ENCODE measurements at places on chromosomes 5 and 9.
A peak's percentile ranks its signal among the peaks of the same experiment; 100 is the strongest.

DNA sequence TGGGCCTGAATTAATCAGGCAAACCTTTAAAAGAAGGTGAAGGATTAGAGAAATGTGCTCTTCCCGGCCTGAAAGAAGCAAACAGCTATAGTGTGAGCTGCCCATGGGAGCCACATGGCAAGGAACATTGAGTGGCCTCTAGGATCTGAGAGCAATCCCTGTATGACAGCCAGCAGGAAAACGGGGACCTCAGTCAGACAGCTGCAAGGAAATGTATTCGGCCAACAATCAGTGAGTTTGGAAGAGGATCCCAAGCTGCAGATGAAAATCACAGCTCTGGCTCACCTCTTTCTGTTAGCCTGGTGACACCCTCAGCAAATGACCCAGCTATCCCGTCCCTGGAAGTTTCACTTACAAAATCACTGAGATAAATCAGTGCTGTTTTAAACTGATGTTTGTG lies 309.2 kb downstream of the SH3GL2 start:
- no peak for DNase-seq

DNA sequence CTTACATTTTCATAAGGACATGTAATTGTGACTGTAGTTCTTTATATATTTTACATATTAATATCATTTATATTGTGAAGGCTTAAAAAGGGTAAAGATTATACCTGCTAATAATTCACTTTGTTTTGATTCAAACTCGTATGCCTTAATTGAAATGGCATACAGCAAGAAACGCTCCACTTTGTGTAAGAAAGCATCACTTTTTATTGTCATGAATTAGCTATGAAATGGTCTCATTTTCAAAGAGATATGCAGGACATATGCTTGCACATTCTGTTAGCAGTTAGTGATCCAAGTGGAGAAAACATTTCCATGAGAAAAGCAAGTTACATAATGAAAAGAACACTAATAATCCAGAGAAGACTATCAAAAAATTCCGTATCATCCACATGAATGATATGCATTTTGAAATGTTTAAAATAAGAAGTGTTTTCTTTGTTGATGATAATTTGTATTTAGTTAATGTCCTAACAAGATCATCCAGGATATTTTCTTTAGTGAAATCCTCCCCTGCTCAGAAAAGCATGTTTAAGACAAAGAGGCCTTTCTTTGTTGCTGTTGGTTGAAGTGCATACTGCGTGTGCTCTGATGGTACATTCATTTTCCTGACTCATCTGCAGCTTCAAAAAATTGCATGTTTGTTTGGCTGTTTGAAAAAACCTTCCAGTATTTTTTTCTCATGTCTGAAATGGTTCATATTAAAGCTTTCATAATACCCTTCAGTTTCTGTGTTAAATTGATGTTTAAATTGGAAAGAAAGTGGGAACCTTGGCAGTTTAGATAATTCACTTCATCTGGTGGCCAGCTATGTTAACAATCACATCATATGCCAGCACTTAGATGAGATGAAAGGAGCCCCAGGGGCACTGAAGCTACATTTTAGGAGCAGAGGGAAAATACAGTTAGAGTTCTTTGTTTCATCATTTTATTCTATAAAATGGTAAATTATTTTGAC lies 242.2 kb downstream of the CSNK1G3 start:
- DNase-seq: no peak

GRCh38 chr5:111914966-111915636 lies 158.1 kb upstream of the NREP start:
- no peak for DNase-seq

DNA sequence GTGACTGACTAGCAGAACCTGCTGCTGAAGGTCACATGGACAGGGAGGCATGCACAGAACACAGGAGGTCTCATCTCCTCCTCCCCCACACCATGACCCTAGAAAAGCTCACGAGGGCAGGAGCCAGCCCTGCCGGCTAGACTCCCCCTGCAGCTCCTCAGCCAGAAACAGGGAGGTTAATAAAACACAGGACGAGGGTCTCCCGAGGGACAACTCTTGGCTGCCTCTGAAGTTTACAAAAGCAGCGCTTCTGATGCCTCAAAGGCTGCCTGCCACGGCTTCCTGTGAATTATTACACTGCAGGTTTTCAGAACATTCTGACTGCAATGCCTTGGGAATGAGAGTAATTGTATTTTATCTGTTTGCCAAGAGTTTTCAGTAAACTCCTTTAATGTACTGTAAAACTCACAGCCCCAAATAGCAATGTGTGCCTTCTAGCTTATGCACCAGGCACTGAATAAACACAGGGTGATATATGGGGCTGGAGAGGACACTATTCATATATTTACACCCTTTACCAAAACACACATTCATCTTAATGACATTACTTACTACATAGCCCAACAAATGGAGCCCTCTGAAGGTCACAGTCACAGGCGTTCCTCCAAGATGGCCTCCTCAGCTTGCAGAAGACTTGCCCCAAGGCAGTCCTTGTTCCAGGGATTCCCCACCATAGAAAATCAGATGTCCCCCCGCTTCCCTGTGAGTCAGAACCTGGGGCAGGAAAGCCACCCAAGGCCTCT lies 83.7 kb downstream of the C5orf15 start:
- no peak for DNase-seq

DNA sequence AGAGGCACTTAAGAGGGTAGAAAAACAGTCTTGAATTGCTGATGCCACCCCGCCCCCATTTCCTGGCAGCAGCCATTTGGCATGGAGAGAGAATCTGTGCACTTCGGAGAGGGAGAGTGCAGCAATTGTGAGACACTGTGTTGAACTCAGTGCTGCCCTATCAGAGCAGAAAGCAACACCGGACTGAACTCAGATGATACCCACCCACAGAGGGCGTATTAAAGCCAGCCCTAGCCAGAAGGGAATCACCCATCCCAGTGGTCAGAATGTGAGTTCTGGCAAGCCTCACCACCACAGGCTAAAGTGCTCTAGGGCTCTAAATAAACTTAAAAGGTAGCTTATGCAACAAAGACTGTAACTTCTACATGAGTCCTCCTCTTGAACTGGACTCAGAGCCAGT lies 88.4 kb upstream of the RGS7BP start:
- no peak for DNase-seq

DNA sequence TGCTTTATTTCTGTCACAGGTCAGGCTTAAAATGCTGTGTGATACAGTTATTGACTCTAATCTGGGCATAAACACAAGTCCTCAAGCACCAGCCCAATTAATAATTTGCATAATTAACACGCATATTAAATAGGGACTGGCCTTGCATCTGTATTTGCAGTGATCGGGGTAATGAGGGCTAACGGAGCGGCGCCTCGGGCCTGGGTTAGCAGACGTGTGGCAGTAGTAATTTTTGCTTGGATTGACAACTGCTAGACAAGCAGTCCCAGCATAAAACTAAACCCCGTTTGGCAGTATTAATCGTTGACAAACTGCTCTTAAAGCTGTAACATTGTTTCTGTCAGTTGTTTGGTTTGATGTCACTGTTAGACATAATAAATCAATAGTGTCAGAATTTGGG lies 109.2 kb downstream of the PBX3 start:
- DNase-seq: no peak

GRCh38 chr5:78577071-78577807 lies 71.3 kb downstream of the LHFPL2 start:
- DNase-seq: no peak

DNA sequence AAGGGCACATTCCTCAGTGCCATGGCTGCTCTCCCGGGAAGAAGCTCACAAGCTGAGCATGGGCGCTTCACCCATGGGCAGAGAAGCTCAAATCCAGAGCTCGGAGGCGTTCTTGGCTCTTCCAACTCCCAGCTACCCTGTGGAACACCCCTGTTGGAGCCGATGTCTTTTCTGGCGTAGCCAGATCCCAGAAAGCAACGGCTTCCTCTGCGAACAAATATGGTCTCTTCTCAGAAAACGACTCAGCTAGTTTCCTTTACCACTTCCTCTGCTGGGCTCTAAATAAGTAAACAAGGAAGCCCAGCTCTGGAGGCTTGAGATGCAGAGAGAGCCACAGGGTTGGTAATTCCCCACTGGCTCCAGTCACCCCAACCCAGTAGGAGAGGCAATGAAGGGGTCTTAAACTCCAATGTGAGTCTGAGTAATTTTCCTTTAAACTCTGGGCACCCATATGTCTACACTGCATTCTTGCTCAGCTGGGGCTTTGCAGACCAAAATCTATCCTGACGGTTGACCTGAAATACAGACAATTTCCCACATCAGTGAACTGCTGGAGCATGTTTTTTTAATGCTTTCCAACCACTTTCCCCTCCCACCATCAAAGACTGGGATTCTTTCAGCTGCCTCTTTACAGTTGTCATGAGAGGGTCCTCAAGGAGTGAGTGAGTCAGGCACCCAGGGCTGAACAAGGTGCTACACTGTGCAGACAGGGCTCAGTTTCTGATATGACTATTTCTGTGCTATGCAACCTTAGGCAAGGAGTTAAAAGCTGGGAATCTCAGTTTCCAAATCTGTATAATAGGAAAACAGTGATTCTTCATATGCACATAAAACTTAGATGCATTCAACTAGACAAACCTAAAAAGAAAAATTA lies at the start of gene LCP2:
Gene LCP2, minus strand, starts transcription at position 189 of the 874 bp plus-strand sequence. Its CDS starts 166 bp downstream, at position 23.
- no peak for DNase-seq

DNA sequence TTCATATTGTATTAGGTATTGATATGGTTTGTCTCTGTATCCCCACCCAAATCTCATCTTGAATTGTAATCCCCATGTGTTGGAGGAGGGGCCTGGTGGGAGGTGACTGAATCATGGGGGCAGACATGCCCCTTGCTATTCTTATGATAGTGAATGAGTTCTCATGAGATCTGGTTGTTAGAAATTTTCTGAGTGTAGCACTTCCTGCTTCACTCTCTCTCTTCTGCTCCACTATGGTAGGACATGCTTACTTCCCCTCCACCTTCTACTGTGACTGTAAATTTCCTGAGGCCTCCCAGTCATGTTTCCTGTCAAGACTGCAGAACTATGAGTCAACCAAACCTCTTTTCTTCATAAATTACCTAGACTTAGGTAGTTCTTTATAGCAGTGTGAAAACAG lies 187.4 kb upstream of the SLC24A2 start:
- peak; percentile 14 for DNase-seq

GRCh38 chr9:85172001-85172978 lies 502.8 kb downstream of the NTRK2 start:
- DNase-seq: no peak

DNA sequence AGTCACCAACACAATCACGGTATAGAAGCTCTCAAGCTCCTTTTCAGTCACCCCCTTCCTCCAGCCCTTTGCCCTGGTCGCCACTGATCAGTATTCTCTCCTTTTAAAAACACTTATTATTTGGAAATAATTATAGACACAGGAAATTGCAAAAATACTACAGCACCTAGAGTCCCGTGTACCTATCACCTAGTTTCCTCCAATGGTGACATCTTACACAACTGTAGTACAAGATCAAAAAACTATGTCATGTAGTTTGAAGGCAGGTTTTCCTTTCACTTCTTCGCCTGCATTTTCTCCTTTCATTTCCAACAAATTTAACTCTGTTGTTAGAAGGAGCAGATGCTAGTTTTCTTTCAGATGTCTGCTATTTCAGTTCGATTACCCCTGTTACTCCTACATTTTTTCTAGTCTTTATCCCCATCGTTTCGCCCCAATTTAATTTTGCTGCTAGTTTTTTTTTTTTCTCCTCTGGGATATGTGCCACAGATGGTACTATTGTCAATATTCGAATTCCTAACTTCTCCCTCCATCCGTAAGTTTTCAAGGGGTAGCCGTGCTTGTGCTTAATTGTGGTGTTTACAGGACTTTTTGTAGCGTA lies 612 bp upstream of the ATG10 start:
- no peak for DNase-seq

- DNase-seq: peak; percentile 57
Measured at GRCh38 chr5:172187118-172188032, 649 bp downstream of the STK10 start.

DNA sequence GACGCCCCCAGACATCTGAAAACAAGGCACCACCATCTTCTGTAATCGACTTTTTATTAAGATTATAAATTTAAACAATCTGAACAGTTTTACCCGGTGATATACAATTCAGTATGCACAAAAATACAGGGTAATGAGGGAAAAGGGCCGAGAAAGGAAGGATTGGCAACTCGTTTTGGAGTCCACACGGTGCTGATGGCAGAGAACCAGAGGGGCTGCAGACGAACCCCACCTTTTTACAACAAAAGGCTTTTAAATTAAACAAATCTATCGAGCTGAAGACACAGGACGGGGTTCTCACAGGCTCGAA lies 2.6 kb downstream of the IER5L start:
- no peak for DNase-seq

DNA sequence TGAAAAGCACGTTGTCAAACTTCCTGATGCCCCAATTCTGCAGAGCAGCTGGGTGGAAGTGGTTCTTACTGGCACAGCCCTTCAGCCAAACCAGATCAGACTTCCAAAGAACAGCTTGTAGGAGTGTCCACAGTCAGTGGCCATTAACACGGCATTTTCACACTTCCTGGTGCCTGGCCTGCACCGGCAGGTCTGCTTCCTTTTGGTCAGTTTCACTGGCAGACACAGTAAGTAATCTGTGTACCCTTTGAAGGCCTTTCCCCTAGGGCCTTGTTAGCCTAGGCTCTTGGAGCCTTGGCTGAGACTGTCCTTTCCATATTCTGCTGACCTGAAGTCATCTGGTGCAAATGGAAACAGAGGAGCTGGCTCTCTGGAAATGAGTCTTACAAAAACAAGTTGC lies 297.5 kb upstream of the TNC start:
- no peak for DNase-seq

GRCh38 chr9:25613709-25614108 lies 64.5 kb downstream of the TUSC1 start:
- no peak for DNase-seq

DNA sequence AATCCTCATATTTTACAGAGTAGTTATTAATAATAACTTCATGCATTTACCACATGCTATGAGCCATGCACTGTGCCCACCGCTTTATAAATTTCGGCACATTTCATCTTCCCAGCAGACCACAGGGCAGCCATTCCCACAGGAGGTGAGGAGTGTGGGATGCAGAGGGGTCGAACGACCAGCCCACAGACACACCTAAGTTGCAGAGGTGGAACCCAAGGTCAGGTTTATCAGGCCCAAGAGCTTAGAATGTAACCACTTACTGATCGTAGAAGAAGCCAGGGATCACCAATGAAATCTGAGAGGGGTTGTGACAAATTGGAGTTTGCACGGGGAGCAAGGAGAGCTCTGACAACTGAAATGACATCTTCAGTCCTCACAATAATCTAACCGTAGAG lies 303.0 kb upstream of the MSX2 start:
- DNase-seq: no peak

- DNase-seq: no peak
Measured at GRCh38 chr9:92696619-92697018, 26.7 kb upstream of the IPPK start.

GRCh38 chr5:32369542-32370155 lies 56.9 kb upstream of the MTMR12 start:
- DNase-seq: no peak

GRCh38 chr5:16414861-16415260 lies 50.7 kb downstream of the ZNF622 start:
- no peak for DNase-seq
